ENCODE measurements at places on chromosomes 1 and 21. TPM values are rescaled to one million over a fixed set of nuclear protein-coding genes. Genes with fewer than 3 reads are reported as not detected.

Gene MAN1C1
- total RNA-seq, result 0.86 TPM

Gene PLA2G5
- total RNA-seq, result not detected

DNA sequence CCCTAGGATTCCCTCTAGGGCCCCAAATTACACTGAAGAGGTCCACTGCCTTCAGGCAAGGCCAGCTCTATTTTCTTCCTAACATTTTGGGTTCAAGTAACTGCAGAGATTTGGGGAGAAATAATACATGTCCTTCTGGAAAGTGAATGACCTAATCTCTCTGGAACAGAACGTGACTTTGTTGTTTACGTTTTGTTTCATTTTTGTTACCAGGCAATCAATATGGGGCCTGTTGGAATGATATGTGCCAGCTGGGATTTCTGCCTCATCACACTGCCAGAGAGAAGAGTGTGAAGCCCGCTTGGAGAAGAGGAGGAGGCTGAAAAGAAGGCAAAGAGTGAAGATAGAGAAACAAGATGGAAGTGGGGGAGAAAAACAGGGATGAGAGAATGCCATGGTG lies 116.7 kb downstream of the FASLG start:
- H3K27me3 ChIP-seq, result no peaks in the 10 kb centered on the region
- H3K27ac ChIP-seq, result no peak overlapping the region
- no peaks in the 10 kb centered on the region for H3K4me1 ChIP-seq
- H3K4me3 ChIP-seq, result no peak overlapping the region

DNA sequence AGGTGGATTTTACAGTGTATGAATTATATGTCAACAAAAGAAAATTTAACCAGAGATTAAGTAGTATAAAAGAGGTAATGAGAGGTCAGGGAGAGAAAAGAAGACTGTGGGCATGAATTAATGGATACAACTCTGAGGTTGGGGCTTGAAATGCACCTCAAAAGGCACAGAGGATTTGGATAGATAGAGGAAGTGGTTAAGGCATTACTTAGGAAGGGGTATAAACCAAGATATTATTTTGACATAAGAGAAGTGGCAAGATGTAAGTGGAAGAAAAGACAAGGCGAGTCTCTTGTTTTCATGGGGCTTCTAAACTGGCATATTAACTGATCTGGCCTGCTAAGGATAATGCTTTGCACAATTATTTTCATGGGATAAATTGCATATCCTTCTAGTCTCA lies 34.1 kb downstream of the RAP1A start:
- H3K36me3 ChIP-seq, result no peaks in the 10 kb centered on the region
- no peak for DNase-seq
- no peak overlapping the region for H3K27ac ChIP-seq
- no peak overlapping the region for H3K4me3 ChIP-seq
- H3K4me1 ChIP-seq, result no peaks in the 10 kb centered on the region

- no peak overlapping the region for H3K4me3 ChIP-seq
- no peaks in the 10 kb centered on the region for H3K36me3 ChIP-seq
- no peaks in the 10 kb centered on the region for H3K27me3 ChIP-seq
- H3K4me1 ChIP-seq, result no peaks in the 10 kb centered on the region
- no peak overlapping the region for H3K27ac ChIP-seq
- DNase-seq, result no peak
These were observed 124.3 kb downstream of the DISC1 start for GRCh38 chr1:231750818-231751362.

Gene OR2W3
- total RNA-seq, result 5.9 TPM

GRCh38 chr1:70427976-70428375 lies 16.9 kb downstream of the CTH start:
- no peak overlapping the region for H3K4me3 ChIP-seq
- H3K36me3 ChIP-seq, result no peaks in the 10 kb centered on the region
- peak; percentile 38 for DNase-seq
- no peaks in the 10 kb centered on the region for H3K27me3 ChIP-seq
- no peaks in the 10 kb centered on the region for H3K4me1 ChIP-seq

DNA sequence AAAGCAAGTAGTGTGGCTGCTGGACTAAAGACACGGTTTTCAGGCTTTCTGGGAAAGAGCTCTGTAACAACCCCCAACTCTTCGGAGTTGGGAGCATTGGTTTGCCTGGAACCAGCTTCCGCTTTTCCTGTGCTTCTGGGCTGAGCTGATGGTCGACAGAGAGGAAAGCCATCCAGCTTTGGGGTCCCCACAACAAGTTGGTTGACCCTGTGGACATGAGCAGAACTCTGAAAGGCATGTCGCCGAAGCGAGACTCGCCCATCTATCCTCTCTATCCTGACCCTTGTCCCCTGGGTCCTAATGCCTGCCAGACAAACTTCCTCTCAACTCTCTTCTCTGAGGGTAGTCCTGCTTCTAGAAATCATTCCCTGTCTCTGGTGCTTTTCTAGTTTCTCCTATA lies 31.9 kb upstream of the FCGR2A start:
- no peak overlapping the region for H3K4me3 ChIP-seq
- no peaks in the 10 kb centered on the region for H3K4me1 ChIP-seq
- no peak overlapping the region for H3K27ac ChIP-seq
- H3K27me3 ChIP-seq, result peaks cover 6% of the 10 kb centered on the region
- DNase-seq, result no peak

Gene NHLH1
- 0.70 TPM for total RNA-seq

Gene MOB3C
- 5.5 TPM for total RNA-seq

- peaks cover 56% of the 10 kb centered on the region for H3K4me1 ChIP-seq
- DNase-seq, result peak; percentile 97
- no peaks in the 10 kb centered on the region for H3K36me3 ChIP-seq
- no peaks in the 10 kb centered on the region for H3K27me3 ChIP-seq
- no peak overlapping the region for H3K4me3 ChIP-seq
- H3K27ac ChIP-seq, result peak overlapping the region; percentile 82
These were observed 62.3 kb downstream of the RUNX1 start for GRCh38 chr21:34986561-34987500.

DNA sequence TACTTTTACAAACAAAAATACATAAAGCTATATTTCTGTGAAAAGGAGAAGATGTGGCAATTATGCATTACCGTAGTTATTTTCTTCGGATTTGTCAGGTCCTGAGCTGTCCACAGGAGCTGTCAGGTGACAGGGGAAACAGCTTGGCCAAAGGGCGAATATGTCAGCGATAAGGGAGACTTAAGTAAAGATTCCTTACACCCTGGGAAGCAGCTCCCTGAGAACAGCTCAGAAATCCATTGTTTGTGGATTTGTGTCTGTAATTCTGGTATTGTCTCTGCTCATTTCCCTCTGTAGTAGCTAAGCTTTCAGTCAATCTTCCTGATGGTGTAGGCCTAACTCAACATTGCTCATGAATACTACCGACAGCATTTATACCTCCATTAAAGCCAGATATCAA lies 7.1 kb upstream of the CD34 start:
- no peak overlapping the region for H3K27ac ChIP-seq
- no peak for DNase-seq

DNA sequence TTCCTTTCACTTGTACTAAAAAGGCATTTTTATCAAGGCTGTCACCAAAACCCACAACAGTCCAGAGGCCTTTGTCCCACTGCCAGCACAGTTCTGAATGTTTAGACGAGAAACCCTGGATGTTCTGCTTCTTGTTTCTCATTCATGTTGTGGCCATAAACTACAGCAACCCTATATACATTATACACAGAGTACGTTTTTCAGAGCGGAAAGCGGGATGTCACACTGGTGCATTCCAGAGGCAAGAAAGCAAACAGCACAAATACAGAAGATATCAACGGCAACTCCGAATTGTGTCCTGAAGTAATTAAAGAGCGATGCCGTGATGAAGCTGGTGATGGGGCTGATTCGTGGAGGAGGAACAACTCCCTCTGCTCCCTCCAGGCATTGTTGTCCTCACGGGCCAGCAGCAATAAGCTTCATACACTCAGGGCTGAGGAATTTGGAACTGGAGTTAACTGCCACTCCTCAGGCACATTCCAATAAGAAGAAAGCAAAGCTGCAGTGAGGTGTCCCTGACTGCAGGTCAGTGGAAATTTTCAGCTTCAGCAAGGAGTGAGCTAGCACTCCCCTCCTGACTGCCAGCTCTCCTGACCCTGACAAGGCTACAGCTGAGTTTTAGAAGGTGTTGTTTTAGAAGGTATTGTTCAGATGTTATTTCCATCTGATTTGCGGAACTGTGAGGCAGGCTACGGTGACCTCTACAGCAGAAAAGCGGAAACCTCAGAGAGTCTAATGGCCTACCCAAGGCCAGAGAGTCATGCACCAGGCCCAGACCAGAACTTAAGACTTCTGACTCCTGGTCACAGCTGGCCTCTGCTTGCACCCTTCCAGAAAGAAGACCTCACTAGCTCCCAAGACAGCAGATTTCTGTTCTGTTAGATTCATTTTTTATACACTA lies 149.0 kb downstream of the TGFBR3 start:
- peak; percentile 87 for DNase-seq
- H3K4me1 ChIP-seq, result peaks cover 31% of the 10 kb centered on the region
- H3K27ac ChIP-seq, result peak overlapping the region; percentile 62
- H3K27me3 ChIP-seq, result no peaks in the 10 kb centered on the region
- no peaks in the 10 kb centered on the region for H3K36me3 ChIP-seq
- peak overlapping the region; percentile 32 for H3K4me3 ChIP-seq

- H3K36me3 ChIP-seq, result no peaks in the 10 kb centered on the region
- H3K4me3 ChIP-seq, result no peak overlapping the region
- peaks cover 16% of the 10 kb centered on the region for H3K4me1 ChIP-seq
These were observed 55.8 kb downstream of the SLC9A1 start for GRCh38 chr1:27099135-27099586.

Gene ASCL5
- not detected for total RNA-seq

Gene PLA2G2D
- total RNA-seq, result not detected

DNA sequence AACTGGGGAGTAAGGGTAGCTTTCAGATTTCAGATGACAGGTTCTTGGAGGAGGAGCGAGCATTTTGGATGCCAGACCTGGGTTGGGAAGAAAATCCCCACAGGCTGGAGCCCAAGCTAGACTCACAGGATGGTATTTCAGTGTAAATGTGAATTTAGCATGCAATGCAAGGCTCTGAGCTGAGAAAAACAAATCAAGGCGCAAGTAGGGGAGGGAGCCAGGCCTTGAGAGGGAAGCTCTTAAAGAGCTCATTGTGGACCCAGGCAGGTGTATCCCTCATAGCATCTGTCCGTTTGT lies 386.1 kb downstream of the MATN1 start:
- no peak overlapping the region for H3K4me3 ChIP-seq
- DNase-seq, result no peak
- no peaks in the 10 kb centered on the region for H3K27me3 ChIP-seq
- no peak overlapping the region for H3K27ac ChIP-seq
- H3K36me3 ChIP-seq, result no peaks in the 10 kb centered on the region

Gene GSTM5
- total RNA-seq, result not detected

Gene CR1
- 0.14 TPM for total RNA-seq

- no peaks in the 10 kb centered on the region for H3K27me3 ChIP-seq
- H3K4me1 ChIP-seq, result peaks cover 7% of the 10 kb centered on the region
- no peaks in the 10 kb centered on the region for H3K36me3 ChIP-seq
- H3K27ac ChIP-seq, result no peak overlapping the region
- DNase-seq, result peak; percentile 55
These were observed 207.6 kb upstream of the NFIA start for GRCh38 chr1:60874718-60875117.

GRCh38 chr1:200028586-200029034 lies 1.1 kb downstream of the NR5A2 start:
- peaks cover 57% of the 10 kb centered on the region for H3K27me3 ChIP-seq
- H3K4me3 ChIP-seq, result peak overlapping the region; percentile 63
- no peak overlapping the region for H3K27ac ChIP-seq
- H3K36me3 ChIP-seq, result no peaks in the 10 kb centered on the region
- H3K4me1 ChIP-seq, result peaks cover 5% of the 10 kb centered on the region

DNA sequence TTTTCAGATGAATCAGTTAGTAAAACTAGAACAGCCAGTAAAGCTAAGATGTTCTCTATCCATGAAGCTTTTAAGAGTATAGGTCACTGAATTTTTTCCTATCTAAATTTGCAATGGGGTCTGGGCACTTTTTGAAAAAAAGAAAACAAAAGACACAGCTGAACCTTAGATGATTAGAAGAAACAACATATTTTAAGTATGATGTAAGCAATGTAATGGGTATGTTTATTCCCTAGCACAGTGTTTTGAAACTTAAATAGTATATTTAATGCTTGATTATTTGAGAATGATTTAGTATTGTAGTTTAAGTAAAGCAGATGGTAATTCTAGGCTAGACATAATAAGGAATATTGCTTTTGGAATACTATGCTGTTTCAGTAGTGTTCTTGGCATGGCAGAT lies 36.2 kb downstream of the KCTD3 start:
- H3K4me1 ChIP-seq, result peaks cover 4% of the 10 kb centered on the region
- DNase-seq, result no peak
- H3K4me3 ChIP-seq, result no peak overlapping the region
- no peaks in the 10 kb centered on the region for H3K27me3 ChIP-seq
- peaks cover 8% of the 10 kb centered on the region for H3K36me3 ChIP-seq

- no peak overlapping the region for H3K4me3 ChIP-seq
- no peak overlapping the region for H3K27ac ChIP-seq
- peaks cover 10% of the 10 kb centered on the region for H3K4me1 ChIP-seq
- no peaks in the 10 kb centered on the region for H3K36me3 ChIP-seq
- H3K27me3 ChIP-seq, result no peaks in the 10 kb centered on the region
These were observed 896.8 kb upstream of the ADGRL4 start for GRCh38 chr1:79903321-79903720.

DNA sequence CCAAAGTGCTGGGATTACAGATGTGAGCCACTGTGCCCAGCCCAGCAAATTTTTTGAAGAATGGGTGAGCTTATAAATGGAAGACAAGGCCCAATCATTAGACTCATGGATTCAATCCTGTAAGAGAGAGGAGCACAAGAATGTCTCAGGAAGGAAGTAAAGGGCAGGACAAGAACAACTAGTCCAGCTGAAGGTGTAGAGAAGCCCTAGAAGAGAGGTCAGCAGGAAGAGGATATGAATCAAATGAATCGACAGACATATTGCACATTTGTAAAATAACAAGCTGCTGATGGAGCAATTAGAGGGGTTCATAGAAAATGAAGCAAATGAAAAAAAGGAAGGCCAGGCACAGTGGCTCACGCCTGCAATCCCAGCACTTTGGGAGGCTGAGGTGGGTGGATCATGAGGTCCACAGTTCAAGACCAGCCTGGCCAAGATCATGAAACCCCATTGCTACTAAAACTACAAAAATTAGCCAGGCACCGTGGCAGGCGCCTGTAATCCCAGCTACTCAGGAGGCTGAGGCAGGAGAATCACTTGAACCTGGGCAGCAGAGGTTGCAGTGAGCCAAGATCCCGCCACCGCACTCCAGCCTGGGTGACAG lies 74.9 kb downstream of the MIS18A start:
- H3K4me1 ChIP-seq, result no peaks in the 10 kb centered on the region
- no peaks in the 10 kb centered on the region for H3K27me3 ChIP-seq
- DNase-seq, result no peak
- no peaks in the 10 kb centered on the region for H3K36me3 ChIP-seq
- no peak overlapping the region for H3K4me3 ChIP-seq

Measured in astrocyte (in vitro differentiated cells and primary cell).